ENCODE measurements at places on chromosomes 5 and 9. TPM values are rescaled to one million over a fixed set of nuclear protein-coding genes. Genes with fewer than 3 reads are reported as not detected.

Gene PCSK5
- 1.9 TPM for polyA plus RNA-seq

Gene TRIM7
- polyA plus RNA-seq = 3.1 TPM

Gene PCDHB4
- polyA plus RNA-seq = 0.60 TPM

- no peak for DNase-seq
Measured at GRCh38 chr9:134136996-134137299, 1.1 kb downstream of the WDR5 start.

- DNase-seq = no peak
Measured at GRCh38 chr9:130225586-130225985, 40.0 kb upstream of the HMCN2 start.

GRCh38 chr5:44332285-44332971 lies 56.8 kb downstream of the FGF10 start:
- DNase-seq = peak; percentile 69

GRCh38 chr5:137146402-137146890 lies 352.7 kb downstream of the SPOCK1 start:
- DNase-seq = peak; percentile 100

GRCh38 chr9:130128251-130128650 lies 44.0 kb upstream of the NCS1 start:
- no peak for DNase-seq

GRCh38 chr5:176578391-176578808 lies 29.3 kb downstream of the CDHR2 start:
- DNase-seq = peak; percentile 53

DNA sequence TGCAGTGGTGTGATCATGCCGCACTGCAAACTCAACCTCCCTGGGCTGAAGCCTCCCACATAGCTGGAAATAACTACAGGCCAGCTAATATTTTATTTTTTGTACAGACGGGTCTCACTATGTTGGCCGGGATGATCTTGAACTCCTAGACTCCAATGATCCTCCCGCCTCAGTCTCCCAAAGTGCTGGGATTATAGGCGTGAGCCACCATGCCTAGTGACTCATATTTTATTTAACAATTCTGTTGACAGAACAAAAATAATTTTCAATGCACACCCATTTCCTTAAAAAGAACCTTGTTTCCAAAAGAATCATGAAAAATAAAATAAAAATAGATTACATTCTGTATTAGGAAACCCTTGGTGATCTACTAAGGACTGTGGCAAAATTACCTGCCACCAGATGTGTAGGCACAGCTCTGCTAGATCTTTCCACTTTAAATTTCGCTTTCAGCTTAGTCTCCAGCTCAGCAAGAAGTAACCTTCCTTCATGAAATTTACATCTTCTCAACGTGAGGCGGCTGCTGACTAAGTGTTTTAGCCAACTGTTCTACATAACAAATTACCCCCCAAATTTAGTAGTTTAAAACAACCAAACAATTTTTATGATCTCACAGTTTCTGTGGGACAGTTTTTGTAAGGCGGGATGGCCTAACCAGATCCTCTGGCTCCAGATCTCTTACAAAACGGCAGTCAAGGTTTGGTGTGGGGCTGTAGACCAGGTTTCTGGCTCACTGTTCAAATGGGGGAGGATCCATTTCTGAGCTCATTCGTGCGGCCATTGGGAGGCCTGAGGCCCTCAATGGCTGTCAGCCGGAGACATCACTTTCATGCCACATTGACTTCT lies 32.6 kb upstream of the GOLPH3 start:
- no peak for DNase-seq

Measured in GM23248 (cell line).